Amniotic epithelial cell (primary cell): ENCODE measurements at places on chromosomes 4 and X.

GRCh38 chrX:136196691-136197155 is 49.4 kb downstream of the FHL1 start:
- no peak for DNase-seq

GRCh38 chr4:1763550-1764080 is 29.5 kb upstream of the FGFR3 start:
- DNase-seq: peak; percentile 37

DNA sequence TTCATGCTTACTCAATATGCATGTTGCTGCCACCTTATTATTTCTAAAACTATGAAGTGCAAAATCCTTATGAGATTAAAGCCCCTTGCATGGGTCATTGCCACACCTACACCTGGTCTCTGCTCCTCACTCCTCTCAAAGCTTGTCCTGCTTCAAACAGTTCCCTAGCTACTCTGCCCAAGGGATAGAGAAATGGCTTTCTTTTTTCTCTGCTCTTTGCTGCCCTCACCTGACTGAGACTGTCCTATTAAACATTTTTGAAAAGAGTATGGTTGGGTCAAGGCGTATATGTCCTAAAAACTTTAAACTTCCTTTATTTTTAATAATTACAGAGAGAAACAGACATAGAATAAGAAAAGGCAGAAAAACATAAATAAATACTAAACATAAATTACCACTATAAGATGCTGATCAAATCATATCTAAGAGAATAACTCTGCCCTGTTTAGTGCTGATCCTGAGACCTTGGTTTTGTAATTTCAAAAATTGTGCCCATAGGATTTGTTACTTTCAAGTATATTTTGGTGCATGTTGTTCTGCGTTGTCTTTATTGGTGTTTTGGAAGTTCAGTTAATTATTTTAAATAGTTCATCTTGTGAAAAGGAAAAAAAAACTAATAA is 704.9 kb upstream of the PABPC4L start:
- DNase-seq: peak; percentile 21

- DNase-seq: no peak
These were observed 54.7 kb upstream of the ARSJ start for GRCh38 chr4:114034189-114034588.

DNA sequence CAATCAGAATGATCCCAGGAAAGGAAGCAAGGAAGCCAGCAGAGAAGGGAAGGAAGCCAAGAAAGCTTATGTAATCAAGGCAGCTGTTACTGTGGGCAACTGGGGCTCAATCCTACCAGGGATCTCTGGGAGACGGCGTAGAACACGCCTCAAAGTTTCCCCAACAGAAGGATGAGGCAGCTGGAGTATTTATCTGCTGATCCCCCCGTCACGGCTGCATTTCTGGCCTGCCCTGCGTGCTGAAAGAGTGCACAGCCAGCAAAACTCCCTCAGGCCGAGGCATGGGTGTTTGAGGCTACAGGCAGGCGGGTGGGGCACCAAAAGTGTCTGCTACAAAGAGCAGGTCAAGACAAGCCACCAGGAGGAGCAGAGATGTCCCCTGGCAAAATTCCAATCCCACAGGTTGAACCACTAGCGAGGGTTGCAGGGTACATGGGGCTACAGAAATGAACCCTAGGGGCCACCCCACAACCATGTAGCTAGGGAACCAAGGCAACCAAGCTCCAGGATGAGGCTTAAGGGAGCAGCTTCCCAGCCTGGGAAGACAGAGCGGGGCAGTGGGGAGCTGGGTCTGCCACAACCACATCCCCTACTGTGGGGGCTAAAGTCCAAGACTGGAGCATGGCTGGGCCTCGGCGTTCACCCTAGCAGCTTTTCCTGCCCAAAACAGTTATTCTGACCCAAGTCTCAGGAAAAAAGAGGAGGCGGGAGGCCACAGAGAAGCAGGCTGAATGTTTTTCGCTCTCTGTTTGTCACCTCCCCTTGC is 113.4 kb downstream of the BCOR start:
- peak; percentile 77 for DNase-seq

- peak; percentile 6 for DNase-seq
These were observed 200.3 kb upstream of the TENM3 start for GRCh38 chr4:182042945-182043344.

GRCh38 chr4:46445710-46446314 is 55.9 kb upstream of the GABRA2 start:
- peak; percentile 37 for DNase-seq
